ENCODE measurements at places on chromosomes 7 and 10.

- DNase-seq, result no peak
Measured at GRCh38 chr7:13108061-13108460, 420.6 kb downstream of the ARL4A start.

DNA sequence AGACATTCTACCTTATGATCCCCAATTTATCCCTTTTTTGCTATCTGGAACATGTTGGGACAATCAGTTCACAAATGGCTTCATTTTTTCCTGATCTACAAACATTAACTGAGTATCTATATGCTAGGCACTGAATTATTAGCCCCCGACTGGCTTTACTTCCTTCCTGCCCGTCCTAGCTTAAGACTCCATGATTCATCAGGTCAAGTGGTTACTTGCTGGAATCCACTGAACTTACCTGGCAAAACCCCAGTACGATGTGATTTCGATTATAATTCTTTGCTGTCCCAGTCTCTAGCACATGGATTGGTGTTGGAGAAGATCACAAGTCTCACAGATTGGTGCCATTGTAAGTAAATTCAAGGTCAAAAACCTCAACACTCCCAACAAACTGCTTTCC lies 77.1 kb downstream of the ORC5 start:
- DNase-seq, result no peak

- DNase-seq, result peak; percentile 92
Measured at GRCh38 chr7:11212080-11212711, 238.5 kb downstream of the PHF14 start.

DNA sequence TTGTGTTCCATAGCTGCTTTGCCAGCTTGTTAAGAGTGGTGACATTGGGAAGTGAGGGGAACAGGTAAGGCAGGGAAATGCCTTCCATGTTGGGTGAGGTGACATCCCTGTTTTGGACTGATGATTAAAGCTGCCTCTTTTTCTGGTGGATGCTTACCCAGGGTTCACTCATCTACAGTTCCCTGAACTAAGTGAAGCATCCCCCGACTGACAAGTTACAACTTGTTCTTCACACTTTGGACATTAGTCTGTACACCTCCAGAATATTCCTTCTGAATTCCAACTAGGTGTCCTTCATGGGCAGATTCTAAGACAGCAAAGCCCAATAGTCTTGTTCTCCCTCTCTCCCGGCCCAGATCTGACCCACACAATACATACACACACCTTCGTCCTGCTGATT lies 63.4 kb downstream of the HDAC9 start:
- DNase-seq, result no peak

DNA sequence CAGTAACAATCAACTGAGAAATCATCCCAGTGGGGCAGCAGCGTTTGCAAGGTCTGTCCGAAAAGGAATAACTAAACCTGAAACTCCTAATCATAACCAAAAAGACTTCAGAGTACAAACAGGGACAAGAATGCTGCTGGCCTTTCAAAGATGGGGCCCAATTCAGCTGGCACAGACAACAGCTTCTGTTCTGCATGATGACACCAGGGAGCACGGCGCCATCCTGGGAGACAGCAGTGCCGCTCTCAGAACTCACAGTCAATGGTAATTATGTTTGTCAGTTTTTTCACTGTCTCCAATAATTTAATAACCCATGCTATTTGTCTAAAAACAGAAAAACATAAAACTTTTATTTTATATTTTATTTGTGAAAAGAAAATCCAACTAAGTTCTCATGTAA lies 90.0 kb downstream of the LARP4B start:
- no peak for DNase-seq

DNA sequence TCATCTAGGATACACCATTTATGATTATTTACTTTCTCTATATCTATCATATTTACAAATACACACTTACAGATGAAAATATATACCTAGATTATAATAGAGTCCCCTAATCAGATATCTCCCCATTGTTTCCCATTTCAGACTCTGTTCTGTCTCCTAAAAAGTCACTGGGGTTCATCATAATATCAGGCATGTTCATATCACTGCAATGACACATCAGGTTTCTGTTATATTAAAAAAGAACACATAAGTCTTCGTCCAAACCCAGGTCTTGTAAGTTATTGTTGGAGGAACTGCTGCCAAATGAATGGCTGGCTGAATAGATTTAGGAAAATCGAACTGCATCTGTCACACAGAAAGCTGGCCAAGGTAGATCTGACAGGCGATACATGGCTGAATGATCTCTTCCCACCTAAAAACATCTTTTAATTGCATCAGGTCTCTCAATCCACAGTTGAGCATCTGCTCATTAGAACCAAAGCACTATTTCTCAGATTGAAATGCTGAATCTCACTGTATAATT lies 178.7 kb downstream of the CACNA2D1 start:
- no peak for DNase-seq

DNA sequence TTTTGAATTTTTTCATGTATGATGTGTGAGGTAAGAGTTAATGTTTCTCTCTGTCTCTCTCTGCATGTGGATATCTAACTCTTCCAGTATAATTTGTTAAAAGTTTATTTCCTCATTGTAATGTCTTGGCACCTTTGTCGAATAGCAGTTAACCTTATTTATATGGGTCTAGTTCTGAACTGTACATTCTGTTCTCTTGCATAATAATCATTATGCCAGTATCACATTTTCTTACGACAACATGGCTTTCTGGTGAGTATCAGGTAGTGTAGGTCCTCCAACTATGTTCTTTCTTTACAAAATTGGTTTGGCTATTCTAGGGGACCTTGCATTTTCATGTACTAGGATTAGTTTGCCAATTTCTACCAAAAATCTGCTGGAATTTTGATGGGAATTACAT lies 337.0 kb upstream of the FZD8 start:
- no peak for DNase-seq

DNA sequence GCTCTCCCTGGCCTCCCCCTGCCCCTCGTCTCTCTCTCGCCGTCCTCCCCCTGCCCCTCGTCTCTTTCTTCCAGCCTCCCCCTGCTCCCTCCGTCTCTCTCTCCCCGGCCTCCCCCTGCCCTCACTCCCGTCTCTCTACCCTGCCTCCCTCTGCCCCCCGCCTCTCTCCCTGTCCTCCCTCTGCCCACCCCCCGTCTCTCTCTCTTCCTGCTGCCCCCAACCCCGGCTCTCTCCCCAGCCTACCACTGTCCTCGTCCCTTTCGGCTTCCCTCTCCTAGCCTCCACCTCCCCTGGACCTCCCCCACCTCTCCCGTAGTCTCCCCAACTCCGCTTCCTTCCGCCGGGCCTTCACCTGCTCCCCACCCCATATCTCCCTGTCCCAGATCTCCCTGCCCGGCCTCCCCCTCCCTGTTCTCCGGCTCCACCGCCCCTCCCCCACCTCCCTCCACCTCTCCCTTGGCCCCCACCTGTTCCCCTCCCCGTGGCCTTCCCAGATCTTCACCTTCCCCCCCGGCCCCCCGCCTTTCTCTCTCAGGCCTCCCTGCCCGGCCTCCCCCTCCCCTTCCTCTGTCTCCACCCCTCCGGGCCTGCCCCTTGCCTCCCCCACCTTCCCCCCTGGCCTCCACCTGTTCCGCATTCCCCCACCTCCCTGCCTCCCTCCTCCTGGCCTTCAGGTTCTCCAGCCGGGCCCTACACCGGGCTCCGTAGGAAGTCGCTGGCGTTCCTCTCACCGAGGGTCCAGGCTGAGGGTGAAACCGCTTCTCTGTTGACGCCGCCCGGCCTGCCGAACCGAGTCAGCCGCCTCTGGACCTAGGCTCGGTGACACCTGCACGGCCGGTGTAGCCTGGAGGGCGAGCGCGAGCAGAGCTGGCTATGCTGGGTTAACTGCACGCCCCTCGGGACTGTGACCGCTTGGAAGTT lies 1.2 kb downstream of the GET4 start:
- no peak for DNase-seq

DNA sequence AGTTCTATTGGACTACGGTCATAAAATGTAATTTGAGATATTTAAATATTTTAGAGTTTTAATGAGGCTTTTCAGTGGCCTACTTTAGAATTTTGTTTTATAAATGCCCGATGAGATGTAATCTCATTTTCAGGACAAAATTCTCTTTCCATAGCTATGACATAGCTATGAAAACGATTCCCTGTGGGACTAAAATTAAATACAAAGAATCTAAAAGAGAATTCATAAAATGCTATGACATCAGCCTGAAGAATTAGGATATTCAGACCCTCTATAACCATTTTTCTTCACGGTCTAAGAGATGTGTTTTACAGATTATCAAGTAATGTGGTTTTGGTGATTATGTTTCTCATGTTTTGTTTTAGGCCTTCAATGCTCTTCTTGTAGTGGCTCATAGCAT lies 48.2 kb upstream of the ODAD2 start:
- DNase-seq, result no peak

- no peak for DNase-seq
Measured at GRCh38 chr7:5455581-5456219, 32.1 kb upstream of the TNRC18 start.

- DNase-seq, result no peak
Measured at GRCh38 chr10:70440296-70441160, 953 bp downstream of the NODAL start.

DNA sequence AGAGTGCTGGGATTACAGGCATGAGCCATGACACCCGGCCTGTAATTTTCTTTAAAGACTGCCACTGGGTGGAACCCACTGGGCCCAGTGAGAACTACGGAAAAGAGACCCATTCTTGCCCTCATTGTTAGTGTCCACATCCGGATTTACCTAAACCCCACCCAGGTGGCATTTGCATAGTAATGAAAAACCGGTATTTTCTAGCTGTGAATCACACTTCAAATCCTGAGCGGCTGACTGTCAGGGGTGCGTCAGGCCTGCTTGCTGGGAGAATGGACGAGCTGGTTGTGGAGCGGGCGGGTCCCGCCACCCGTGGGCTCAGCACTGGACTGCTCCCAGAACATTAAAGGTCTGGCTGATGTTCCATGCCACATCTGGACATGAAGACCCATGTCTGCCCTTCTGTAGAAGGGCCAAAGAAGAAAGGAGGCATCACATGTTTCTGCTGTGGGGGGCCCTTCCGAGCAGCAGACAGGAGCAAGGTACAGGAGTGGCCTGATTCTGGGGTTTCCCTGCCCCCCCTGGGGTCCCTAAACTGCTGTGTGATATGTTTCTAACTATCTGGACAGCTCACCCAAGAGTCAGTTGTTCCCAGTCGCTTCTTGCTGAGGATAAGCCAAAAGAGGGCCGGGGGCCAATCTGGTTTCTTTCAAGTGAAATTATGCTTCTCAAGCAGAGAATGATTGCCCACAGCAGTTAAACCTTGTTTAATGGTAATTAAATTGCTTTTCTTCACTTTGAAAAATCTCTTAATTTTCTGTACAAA lies 46.4 kb downstream of the KIAA1217 start:
- DNase-seq, result no peak

DNA sequence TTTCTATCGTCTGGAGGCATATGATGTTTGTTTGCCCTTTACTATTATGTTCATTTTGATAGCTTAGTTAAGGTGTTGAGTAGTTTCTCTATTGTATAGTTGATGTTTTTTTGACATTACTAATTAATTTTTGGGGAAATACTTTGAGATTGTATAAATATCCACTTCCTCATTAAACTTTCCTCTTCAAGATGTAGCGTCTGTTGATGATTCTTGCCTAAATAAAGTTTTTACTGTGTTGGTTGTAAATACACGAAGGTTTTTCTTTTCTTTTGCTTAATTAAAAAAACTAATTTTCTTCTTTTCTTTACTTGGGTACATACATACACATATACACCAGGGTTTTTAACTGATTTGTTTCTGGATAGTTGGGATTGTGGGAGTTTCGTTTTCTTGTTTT lies 8.5 kb downstream of the KMT2E start:
- DNase-seq, result no peak

DNA sequence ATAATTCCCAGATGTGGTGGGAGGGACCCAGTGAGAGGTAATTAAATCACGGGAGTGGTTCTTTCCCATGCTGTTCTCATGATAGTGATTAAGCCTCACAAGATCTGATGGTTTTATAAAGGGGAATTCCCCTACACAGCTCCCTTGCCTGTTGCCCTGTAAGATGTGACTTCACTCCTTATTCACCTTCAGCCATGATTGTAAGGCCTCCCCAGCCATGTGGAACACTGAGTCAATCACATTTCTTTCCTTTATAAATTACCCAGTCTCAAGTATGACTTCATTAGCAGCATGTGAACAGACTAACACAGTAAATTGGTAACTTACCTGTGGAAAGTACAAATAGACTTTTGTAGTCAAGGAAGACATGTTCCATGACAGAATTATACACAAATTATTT lies 55.2 kb downstream of the ZNF716 start:
- DNase-seq, result no peak

DNA sequence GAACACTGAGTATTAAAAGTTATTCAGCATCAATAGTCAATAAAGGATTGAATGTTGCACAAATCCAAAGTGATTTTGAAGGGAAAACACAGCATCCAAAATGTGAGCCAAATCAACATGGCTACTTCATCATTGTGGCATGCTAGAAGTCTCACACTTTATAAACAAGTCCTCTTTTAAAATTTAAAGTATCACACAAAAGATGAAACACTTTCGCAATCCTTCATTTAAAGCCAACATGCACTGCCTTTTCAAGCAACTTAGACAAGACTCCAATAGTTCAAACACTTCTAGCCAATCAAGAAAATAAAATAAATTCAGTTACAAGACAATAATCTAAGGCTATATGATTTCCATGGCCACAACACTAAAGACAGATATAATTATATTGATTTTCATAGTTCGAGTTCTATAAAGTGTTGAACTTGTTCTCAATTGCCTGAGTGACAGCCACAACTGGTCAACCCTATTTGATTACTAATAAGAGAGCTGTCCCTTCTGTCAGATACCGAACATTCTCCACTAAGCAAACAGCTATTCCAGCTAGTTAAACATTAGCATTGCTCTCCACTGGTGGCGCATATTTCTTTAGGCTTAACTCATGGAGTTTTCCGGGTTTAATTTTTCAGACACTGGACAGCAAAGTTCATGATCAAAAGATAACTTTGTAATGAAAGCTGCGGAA lies 8.3 kb downstream of the EBF3 start:
- no peak for DNase-seq

DNA sequence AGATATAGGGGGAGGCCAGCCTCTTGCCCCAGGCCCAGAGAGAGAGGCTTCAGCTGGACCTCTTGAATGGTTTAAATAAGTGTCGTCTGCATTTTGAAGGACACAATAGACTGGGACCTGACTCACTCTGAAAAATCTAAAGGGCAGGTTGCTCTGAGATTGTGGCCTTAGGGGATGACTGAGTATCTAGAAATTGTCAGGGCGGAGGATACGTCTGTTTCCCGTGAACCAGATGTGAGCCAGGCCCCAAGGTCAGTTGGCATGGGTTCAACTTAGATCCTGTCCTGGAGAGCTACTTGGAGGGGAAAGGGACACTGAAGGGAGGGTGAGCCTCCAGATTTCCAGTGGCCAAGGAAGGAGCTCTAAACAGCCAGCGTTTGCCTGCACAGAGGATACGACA lies 110.2 kb downstream of the CHN2 start:
- no peak for DNase-seq

All from Karpas-422 (cell line).